HCT116 (cell line): ENCODE measurements at places on chromosomes 13 and 19. TPM values are rescaled to one million over a fixed set of nuclear protein-coding genes. Genes with fewer than 3 reads are reported as not detected.

GNG7 gene
- 11.3 TPM for total RNA-seq

CRB3 gene
- 40.5 TPM for total RNA-seq

FXYD1 gene
- 7.8 TPM for total RNA-seq

ZNF414 gene
- total RNA-seq = 31.9 TPM

DACH1 gene
- total RNA-seq = not detected

- H3K27me3 ChIP-seq = no peaks in the 10 kb centered on the region
- H3K27ac ChIP-seq = no peak overlapping the region
- H3K4me3 ChIP-seq = no peak overlapping the region
- H3K4me1 ChIP-seq = peaks cover 15% of the 10 kb centered on the region
- no peaks in the 10 kb centered on the region for H3K36me3 ChIP-seq
Measured at GRCh38 chr13:34161931-34162543, 344.1 kb downstream of the RFC3 start.
